ENCODE measurements at places on chromosomes 7 and 10.

- no peak for DNase-seq
Observed at GRCh38 chr7:134732728-134733127, 46.7 kb upstream of the CALD1 start.

- no peak for DNase-seq
Observed at GRCh38 chr10:94496010-94496409, 49.6 kb upstream of the HELLS start.

DNA sequence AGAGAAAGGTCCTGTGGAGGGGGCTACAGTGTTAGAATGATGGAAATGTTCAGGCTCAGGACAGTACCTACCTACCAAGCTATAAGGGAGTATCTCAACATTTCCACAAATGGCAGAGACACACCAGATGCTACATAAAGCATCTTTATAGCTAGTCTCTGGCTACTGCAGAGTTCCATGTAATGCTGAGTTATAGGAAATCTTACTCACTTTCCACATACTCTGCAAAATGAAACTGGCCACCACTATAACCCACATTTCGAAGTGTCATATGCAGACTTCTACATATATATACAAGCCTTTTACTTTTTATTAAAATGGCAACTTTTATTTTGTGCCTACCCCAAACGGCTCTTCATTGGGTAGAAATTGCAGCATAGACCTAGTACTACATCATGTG lies 85.5 kb downstream of the FAS start:
- no peak for DNase-seq

DNA sequence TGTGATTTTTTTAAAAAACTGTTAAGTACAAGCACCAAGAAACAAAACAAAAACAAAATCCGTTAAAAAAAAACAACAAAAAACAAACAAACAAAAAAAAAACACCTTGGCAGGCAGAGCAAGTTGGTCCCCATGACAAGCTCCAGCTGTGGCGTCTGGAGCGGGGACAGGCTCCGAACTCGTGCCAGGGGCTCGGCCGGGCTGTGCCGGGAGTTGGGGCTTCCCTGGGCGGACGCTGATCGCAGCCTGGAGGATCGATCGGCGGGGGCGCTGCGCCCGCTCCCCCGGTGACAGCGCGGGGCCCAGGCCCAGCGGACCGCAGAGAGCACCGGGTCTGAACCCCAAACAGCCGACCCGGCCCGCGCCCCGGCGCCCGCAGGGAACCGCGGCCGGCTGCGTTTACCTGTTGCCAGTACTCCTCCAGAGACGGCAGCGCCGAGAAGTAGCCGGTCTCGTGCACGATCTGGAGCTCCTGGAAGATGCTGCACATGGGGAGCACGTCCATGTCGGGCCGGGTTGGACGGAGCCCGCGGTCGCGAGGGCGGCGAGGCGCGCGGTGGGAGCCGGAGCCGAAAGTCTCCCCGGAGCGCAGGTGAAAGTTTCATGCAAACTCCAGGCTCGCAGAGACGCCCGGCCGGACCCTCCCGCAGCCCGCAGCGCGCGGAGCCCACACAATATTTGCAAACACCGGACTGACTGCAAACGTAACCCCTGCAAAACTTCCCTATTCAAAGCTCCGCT lies at the start of gene KLF6:
KLF6 (minus strand) TSS at position 700 of the 741 bp plus-strand sequence; CDS start at position 505, 195 bp downstream.
- DNase-seq = no peak

DNA sequence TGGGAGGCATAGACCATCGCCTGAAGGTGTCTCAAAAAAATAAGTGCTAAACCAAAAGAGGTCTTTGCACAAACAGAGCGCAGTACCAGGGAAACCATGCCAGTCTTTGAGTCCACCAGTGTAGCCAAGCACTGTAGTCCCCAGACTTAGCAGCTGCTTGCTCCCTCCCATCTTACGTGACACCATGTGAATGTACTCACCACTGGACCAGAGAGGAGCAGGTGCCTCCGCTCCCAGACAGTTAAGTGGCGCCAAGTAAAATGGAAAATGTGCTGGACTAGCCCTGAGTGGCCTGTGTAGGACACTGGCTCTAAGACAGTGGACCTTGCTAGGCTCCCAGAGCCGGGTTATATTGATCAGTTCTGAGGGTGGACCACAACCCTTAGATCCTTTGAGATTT lies 47.7 kb upstream of the PLEKHA1 start:
- DNase-seq = no peak

DNA sequence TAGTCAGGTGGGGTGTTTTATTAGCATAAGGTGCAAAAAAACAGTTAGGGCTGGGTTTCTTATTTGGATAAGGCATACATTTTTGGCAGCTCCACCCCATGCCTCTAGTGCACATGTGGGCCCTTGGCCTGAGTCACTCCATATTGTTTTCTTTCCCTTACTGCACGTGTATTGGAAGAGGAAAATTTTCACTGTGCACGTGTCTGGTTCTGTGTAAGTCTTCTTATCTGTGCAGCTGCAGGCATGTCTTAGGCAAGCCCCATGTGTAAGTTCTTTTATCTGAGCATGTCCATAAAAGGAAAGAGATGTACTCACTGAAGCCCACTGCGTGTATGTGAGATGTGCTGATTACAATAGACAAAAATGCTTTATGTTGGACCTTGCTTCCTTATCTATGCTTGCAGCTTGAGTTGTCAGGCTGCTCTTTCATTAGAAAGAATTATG lies 540.3 kb upstream of the IGFBP3 start:
- no peak for DNase-seq

DNA sequence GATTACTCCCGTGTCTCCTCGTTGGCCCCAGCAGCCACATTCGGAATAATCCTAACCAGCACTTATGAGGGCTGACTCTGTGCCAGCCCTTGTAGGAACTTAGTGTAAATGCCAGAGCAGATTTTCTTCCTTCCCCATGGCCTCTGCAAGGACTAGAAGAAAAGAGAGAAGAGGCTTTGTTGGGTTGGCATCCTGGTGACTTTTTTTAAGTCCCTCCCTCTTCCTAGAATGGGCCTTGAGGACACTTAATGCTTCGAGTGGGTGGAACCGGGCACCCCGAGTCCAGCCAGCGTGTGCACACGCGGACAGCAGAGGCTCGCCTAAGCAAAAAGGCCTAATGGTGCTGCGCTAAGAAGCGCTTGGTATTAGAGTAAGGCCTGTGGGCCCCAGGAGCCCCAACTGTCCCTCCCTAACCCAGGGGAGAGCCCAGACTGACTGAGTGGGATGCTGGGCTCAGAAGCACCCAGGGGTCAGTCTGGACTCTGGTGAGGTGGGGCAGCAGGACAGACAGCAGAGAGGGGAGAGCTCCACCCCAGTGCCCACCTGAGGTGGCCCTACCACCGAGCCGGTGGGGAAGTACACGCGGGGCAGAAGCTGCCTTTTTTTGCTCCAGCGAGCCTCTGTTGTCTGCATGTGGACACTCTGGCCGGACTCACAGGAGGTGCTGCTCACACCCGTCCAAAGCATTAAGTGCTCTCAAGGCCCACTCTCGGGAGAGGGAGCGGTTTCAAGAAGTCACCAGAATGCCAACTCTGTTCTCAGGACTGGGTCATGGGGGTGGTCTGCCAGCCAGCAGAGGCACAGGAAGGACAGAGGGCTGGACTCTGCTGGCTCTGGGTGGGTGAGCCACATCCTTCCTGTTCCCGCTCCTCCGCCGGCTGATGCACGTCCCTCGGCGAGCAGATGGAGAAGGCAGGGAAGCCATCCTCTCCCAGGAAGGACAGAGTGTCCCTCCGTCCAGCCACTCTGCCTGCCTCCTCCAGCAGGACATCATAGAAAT lies 12.5 kb downstream of the ITPRIP start:
- DNase-seq = no peak

DNA sequence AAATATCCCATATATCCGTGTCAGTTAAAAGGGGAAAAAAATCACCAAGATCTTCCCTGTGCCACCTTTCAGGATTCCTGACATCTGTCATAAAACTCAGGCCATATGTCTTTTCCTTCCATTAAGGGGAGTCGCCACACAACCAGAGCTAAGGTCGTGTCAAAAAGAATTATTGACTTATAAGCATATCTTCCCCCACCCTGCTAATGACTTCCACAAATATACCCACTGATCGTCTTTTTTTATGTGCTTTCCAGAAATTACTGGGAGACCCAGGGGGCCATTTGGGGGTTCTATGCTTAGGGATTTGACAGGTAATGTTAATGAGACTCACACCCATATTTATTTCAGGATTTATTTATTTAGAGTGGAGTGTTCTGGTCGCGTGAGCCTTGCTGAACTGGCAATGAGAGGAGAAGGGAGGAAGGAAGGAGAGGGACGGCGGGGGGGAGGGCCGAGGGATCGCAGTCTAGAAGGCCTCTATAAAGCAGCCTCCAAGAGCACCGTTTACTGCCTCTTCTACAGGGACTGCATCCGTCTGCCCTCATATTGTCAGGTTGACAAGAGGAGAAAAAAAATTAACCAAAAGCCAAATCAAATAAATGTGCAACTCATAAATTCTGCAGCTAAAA lies 135.7 kb upstream of the MGMT start:
- no peak for DNase-seq
